ENCODE measurements at places on chromosomes 13 and 19.

DNA sequence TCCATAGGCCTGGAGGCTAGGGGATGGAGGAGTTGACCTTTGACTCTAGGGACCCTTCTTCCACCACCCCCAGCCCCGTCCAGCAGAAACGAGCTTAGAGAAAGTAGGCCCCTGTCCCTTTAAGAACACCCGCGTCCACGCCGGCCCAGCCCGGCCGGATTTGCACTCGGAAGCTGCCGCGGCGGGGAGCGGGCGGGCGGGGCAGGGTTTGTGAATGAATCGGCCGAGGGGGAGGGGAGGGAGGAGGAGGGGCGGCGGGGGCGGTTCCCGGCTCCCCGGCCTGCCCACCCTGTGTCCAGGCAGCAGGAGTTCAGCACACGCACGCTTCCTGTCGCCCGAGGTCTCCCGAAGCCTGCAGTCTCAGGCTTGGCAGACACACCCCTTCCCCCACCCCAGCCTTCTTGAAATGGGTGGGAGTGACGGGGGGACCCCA is 1.5 kb downstream of the UNC13A start:
- no peak overlapping the region for H3K27ac ChIP-seq
- no peaks in the 10 kb centered on the region for H3K36me3 ChIP-seq
- peak overlapping the region; percentile 23 for H3K4me3 ChIP-seq
- no peak for DNase-seq

GRCh38 chr13:37326334-37326733 is 220.9 kb upstream of the CSNK1A1L start:
- H3K27ac ChIP-seq: no peak overlapping the region
- no peaks in the 10 kb centered on the region for H3K4me1 ChIP-seq
- no peaks in the 10 kb centered on the region for H3K27me3 ChIP-seq
- H3K4me3 ChIP-seq: no peak overlapping the region
- DNase-seq: no peak

- no peak overlapping the region for H3K27ac ChIP-seq
- H3K27me3 ChIP-seq: no peaks in the 10 kb centered on the region
- no peak for DNase-seq
- H3K4me3 ChIP-seq: no peak overlapping the region
- no peaks in the 10 kb centered on the region for H3K4me1 ChIP-seq
These were observed 36.4 kb downstream of the CRYL1 start for GRCh38 chr13:20489185-20489820.

DNA sequence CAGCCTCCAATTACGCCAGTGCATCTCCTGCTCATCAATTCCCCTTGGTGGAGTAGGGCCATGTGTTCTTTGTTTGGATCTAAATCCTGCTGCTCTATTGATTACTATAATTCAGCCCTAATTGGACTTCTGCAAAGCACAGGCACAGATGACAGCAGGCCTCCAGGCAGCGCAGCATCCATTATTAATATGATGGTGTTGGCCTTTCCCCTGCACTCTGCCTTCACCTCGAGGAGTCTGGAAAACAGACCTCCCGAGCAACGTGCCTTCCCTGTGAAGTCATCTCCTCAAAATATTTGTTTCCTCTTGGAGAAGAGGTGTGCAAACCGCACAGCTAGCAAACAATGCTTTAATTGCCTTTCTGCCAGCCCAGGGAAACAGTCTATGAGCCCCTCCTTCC is 92.5 kb downstream of the UQCRFS1 start:
- no peak overlapping the region for H3K27ac ChIP-seq
- no peak overlapping the region for H3K4me3 ChIP-seq
- no peaks in the 10 kb centered on the region for H3K36me3 ChIP-seq
- H3K4me1 ChIP-seq: no peaks in the 10 kb centered on the region
- DNase-seq: no peak

GRCh38 chr13:25848812-25849745 is 202.7 kb downstream of the SHISA2 start:
- no peak overlapping the region for H3K27ac ChIP-seq
- no peaks in the 10 kb centered on the region for H3K36me3 ChIP-seq
- peaks cover 11% of the 10 kb centered on the region for H3K4me1 ChIP-seq

DNA sequence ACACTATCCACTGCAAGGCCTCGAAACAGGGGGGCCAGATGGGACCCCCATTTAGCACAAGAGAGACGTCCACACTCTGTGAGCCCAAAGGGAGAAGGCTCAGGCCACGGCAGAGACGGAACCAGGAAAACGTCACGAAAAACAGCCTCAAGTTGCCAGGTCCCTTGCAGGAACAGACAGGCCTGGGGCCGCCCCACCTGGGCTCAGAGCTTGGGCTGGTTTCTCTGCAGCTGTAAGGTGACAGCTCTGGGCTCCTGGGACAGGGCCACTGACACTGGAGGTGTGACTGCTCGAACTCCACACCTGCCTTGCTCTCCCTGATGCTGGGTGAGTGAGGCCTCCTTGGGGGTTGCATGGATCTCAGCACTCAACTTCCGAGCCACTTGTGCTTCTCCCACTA is 3.2 kb downstream of the ZNF787 start:
- peaks cover 3% of the 10 kb centered on the region for H3K36me3 ChIP-seq
- peaks cover 63% of the 10 kb centered on the region for H3K4me1 ChIP-seq
- no peak overlapping the region for H3K27ac ChIP-seq
- H3K27me3 ChIP-seq: no peaks in the 10 kb centered on the region
- peak; percentile 33 for DNase-seq
- no peak overlapping the region for H3K4me3 ChIP-seq

GRCh38 chr13:75959861-75960481 is 323.8 kb downstream of the LMO7 start:
- no peak for DNase-seq
- H3K36me3 ChIP-seq: no peaks in the 10 kb centered on the region
- no peaks in the 10 kb centered on the region for H3K27me3 ChIP-seq
- H3K4me3 ChIP-seq: no peak overlapping the region
- no peak overlapping the region for H3K27ac ChIP-seq

DNA sequence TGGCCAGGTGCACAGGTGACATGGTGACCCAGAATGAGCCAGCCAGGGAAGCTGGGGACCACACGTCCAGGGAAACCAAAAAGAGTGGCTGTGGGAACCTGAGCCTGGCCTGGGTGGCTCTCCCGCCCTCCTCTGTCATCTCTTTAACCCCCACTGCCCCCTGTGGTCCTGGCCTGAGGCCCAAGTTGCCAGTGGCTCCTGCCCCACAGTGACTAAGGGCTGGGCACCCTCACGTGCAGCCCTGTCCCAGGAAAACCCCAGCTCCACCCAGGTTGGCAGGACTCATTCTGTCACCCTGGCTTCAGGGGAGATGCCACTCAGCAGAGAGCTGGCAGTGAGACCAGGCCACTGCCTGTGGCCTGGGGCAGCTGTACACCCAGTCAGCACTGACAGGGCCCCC is 30.6 kb upstream of the ISYNA1 start:
- H3K27ac ChIP-seq: no peak overlapping the region
- H3K36me3 ChIP-seq: peaks cover 34% of the 10 kb centered on the region
- H3K4me1 ChIP-seq: peaks cover 55% of the 10 kb centered on the region
- H3K4me3 ChIP-seq: no peak overlapping the region
- DNase-seq: no peak

GRCh38 chr13:94596575-94596971 is 621 bp upstream of the TGDS start:
- peak overlapping the region; percentile 88 for H3K4me3 ChIP-seq
- peaks cover 20% of the 10 kb centered on the region for H3K4me1 ChIP-seq
- peak overlapping the region; percentile 82 for H3K27ac ChIP-seq
- H3K36me3 ChIP-seq: peaks cover 15% of the 10 kb centered on the region
- DNase-seq: no peak

DNA sequence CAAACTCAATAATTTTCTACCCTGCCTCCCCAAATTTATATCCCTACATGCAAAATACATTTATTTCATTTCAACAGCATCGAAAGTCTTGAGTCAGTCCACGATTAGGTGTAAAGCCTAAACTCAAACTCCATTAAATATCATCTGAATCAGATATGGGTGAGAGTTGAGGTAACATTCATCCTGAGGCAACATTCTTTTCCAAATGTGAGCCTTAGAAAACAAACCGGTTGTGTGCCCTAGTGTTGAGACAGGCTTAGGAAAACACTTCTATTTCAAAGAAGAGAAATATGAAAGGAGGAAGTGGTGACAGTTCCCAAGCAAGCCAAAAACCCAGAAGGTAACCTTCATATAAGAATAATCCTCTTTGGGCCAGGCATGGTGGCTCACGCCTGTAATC is 12.1 kb upstream of the ZNF441 start:
- DNase-seq: no peak
- H3K36me3 ChIP-seq: no peaks in the 10 kb centered on the region

All from lower lobe of right lung (tissue), 2 donors.